Cerebellar nuclear complex (tissue), 1 donor: ENCODE measurements at places on chromosomes 6 and 20.
A peak's percentile ranks its signal among the peaks of the same experiment; 100 is the strongest.

DNA sequence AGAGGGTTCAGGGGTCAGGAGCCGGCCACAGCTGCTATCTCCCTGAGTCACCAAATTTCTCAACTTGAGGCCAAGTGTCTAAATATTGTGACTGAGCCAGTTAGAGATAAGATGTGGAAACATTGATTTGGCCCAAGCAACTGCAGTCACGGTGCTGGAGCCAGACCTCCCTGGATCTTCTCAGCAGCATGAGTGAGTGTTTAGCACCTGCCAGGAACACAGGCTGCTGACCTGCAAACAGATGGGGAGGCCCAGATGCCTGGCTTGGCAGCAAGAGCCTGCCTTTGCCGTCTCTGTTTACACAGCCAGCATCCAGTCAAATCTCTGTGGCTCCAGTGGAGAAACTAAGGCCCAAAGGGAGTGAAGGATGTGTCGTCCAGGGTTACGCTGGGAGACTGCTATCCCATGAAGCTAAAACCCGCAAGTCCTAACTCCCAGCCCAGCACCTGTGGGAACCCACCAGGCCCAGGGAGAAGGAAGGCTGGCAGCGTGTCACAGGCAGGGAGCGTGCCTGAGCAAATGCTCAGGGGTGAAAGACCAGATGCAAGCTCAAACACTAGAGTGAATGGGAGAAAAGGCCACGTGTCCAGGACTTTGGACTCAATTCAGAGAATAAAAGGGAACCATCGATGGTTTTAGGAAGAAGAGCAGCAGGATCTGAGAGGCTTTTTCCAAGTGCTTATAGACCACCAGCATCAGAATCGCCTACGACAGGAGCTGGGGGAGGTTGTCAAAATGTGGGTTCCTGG lies 15.9 kb upstream of the PTGIS start:
- peak; percentile 11 for DNase-seq

- DNase-seq: no peak
These were observed 142.7 kb upstream of the EXOC2 start for GRCh38 chr6:835476-836160.

- no peak for DNase-seq
These were observed 12.5 kb downstream of the SLC18B1 start for GRCh38 chr6:132785936-132786335.

- DNase-seq: no peak
These were observed 60.9 kb downstream of the PYGB start for GRCh38 chr20:25308671-25309394.

DNA sequence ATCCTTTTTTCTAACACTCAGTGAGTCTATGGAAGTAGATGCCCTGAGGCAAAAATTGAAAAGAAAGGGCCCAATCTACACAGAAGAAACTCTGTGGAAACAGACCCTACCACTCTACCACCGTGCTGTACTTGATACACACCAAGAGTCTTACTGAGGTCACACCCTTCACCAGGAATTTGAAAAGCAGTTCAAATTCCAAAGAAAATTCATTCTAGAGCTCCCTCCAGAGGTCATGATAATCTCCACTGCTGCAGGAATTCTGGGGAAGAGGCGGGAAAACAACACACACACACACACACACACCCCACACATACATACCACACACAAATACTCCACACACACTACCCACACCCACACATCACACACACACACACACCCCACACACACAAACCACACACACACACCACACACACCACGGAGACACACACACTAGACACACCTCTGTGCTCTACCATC lies 336.8 kb downstream of the HDGFL1 start:
- DNase-seq: no peak

GRCh38 chr20:61949714-61950640 lies 115.7 kb downstream of the TAF4 start:
- no peak for DNase-seq

DNA sequence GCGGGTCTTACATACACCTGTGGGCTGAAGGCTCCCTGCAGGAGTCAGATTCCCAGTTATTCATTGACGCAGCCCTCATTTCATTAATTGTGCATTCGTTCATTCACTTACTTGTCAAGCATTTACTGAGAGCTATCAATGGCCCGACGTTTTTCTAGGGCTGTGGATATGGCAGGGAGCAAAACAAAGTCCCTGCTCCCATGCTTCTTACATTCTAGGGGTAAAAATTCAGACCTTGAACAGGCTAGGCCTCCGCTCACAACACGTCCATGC lies 369 bp upstream of the NSFL1C start:
- no peak for DNase-seq

- no peak for DNase-seq
These were observed 7.5 kb downstream of the SF3B5 start for GRCh38 chr6:144087789-144088426.

GRCh38 chr20:18138266-18138582 lies 561 bp downstream of the KAT14 start:
- DNase-seq: no peak

- DNase-seq: no peak
These were observed at the start of gene PTK7 for GRCh38 chr6:43075670-43076463. Gene PTK7 (plus strand): TSS chr6:43076314. CDS start chr6:43076489, 175 bp downstream.

- no peak for DNase-seq
These were observed 89.9 kb downstream of the YTHDF1 start for GRCh38 chr20:63125838-63126601.

- DNase-seq: no peak
These were observed 126.2 kb downstream of the RNF144B start for GRCh38 chr6:18513253-18513798.

GRCh38 chr20:53872081-53872541 lies 198.3 kb downstream of the BCAS1 start:
- DNase-seq: no peak

- DNase-seq: no peak
These were observed 131.4 kb upstream of the EPHA7 start for GRCh38 chr6:93550551-93551276.

DNA sequence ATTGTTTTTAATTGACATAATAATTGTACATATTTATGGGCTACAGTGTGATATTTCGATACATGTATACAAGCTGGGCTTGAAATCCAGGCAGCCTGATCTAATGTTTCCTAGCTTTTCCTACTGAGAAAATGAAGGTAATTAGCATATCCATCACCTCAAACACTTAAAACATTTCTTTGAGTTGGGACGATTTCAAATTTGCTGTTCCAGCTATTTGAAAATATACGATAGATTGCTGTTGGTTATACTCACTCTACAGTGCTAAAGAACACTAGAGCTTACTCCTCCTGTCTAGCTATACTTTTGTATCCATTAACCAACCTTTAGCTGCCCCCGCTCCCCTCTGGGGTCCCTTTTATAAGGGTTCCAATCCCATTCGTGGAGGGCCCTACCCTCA lies 4.7 kb downstream of the LHFPL5 start:
- no peak for DNase-seq

GRCh38 chr6:1612299-1612973 lies 2.7 kb downstream of the FOXC1 start:
- no peak for DNase-seq

DNA sequence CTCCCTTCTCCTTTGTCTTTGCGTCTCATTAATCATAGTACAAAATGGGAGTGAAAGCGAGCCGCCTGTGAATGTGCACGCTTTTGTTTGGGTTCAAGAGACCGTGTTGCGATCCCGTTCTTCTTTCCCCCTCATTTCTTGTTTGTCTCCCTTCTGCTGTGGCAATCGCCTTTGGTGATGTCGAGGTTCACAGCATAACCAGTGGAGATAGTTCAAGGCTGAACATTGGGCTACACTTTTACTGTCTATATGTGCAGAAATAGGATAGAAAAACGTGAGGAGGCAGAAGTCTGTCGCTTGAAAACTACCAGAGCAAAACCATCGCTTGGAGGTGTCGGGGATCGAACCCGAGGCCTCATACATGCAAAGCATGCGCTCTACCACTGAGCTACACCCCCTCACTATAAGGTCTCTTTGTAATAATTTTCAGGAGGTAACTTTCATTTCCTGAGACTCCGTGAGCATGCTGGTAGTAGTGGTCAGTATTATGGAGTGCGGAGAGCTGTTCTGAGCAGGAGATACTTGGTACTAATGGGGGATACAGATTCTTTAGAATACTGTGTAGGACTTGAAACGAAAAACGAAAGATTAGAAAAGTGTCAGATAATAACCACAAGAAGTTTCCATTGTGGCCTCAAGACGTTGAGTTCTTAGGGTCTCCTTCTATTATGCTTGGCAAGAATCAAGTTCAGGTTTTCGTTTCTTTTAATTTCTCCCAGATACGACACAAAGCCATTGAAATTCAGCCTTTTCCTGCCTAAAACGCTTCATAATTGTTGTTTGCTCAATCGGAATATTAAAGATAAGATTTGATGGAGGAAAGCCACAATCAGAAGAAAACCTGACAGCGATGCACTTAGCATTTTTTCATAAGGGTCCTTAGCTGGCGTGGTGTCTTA lies 106.6 kb downstream of the TRIM27 start:
- no peak for DNase-seq

- DNase-seq: no peak
These were observed 197.2 kb upstream of the GGTLC1 start for GRCh38 chr20:24185791-24186190.

- DNase-seq: peak; percentile 74
These were observed 41.3 kb downstream of the SPDEF start for GRCh38 chr6:34514593-34515472.

- DNase-seq: no peak
These were observed 114.4 kb upstream of the MAP3K7 start for GRCh38 chr6:90701146-90701781.

DNA sequence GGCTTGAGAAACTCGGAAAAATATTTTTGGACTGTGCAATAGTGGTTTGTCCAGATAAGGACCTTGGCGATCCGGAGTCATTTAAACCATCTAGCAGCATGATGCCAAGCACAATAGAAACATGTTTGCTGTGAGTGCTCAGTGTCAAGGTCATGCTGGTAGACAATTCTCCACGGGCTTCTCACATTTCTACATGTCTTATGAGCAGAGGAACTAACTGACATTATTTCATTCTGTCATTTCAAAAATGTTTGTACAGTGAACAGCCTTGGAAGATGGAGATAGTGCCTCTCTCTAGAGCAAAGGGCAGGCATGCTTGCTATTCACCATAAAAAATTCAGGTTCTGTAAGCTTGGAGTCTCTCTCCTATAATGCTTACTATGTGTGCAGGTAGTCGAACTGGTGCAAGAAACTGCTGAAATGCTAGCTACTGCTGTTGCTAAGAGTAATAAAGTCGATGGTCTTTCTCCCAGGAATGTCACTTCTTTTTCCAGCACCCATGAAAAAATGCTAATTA lies 25.4 kb upstream of the CCN2 start:
- no peak for DNase-seq

- no peak for DNase-seq
These were observed at the start of gene WFDC5 for GRCh38 chr20:45114465-45115385. Gene WFDC5 (minus strand): TSS chr20:45115174. CDS start chr20:45115083, 91 bp downstream.

- DNase-seq: no peak
These were observed 211.1 kb downstream of the SOD2 start for GRCh38 chr6:159481897-159482296.
